ENCODE measurements at places on chromosomes 4 and X. TPM values are rescaled to one million over a fixed set of nuclear protein-coding genes. Genes with fewer than 3 reads are reported as not detected.

DNA sequence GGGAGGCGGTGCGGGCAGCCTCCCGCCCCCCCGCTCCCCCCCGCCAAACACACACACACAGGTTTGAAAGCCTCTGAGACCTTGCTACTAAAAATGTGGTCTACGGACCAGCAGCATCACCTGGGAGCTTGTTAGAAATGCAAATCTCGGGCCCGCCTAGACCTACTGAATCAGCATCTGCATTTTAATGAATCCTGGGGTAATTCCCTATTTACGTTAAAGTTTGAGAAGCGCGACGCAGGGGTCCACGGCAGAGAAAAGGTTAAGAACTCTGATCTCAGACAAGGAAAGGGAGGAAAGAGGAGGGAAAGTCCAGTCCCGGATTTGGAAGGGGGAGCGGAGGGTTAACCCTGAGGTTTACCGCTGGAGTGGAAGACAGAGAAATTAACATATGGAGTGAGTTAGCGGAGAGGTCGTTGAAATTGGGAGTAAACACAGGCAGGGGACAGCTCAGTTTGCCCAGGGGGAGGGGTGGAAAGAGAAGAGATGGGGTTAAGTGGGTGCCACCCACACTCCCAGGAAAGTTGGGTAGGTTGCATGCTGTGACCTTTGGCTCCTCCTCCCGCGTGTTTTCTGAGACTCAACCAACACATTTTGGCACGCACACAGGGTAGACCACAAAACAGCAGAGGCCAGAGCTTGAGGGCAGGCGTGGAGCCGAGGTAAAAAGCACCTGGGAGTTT is 483.6 kb downstream of the BCOR start:
- DNase-seq: no peak

DNA sequence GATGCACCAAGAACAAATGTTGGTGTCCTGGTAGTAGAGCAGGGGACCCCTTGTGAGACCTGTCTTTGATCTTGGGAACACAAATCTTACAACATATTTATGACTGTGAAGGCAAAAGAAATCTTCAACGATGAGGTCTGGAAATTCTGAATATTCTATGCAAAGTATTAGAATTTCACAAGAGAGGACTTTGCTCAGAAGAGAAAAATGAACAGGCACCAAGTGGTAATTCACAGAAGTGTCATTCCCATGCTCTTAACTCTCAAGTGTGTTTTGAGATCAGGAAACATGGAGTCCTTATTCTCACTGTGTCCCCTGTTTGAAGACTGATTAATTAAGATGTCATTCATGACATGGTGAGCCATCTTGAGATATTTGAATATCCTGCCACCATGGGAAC is 52.5 kb downstream of the COQ2 start:
- DNase-seq: no peak

- DNase-seq: no peak
These were observed 60.8 kb upstream of the TBC1D9 start for GRCh38 chr4:140816806-140817510.

GRCh38 chr4:166324321-166324720 is 451.3 kb downstream of the TLL1 start:
- DNase-seq: peak; percentile 33

The NXF2 gene
- total RNA-seq: not detected
